Lower leg skin (tissue), 4 donors: ENCODE measurements at places on chromosomes 7 and 10. TPM values are rescaled to one million over a fixed set of nuclear protein-coding genes. Genes with fewer than 3 reads are reported as not detected.

GRCh38 chr7:2522780-2523433 is 3.3 kb downstream of the LFNG start:
- no peak for DNase-seq

The CHCHD2 gene
- total RNA-seq: 287 TPM

GRCh38 chr10:101014966-101015581 is 15.5 kb downstream of the LZTS2 start:
- no peak for DNase-seq

DNA sequence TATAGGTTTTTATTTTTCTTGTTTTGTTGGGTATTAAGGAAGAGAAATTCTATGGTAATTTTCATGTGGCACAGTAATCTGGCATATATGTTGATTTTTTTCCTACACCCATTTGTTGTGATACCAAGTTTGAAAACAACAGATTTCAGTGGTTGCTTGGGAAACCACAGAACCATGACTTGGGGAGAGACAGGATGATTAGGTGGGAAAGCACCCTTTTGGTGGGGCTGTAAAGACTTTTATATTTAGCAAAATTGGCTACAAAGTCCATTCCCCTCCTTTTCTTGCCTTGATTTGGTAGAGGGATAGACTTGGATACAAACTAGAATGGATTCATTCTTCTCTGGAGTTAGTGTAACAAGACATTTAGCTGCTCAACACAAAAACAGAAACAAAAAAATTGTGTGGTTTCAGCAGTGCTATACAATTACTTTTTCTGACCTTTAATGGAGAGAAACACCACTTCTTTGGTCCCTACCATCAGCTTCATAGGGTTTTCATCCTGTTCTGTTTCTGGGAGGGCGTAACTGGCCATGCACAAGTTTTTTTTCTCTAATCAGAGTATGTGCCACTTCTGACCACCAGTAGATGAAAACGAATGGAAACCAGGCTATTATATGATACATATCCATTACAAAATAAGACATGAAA is 52.7 kb downstream of the FIGNL1 start:
- no peak for DNase-seq

- no peak for DNase-seq
Measured at GRCh38 chr7:21704359-21704758, 161.5 kb downstream of the DNAH11 start.

The GJD4 gene
- not detected for total RNA-seq

DNA sequence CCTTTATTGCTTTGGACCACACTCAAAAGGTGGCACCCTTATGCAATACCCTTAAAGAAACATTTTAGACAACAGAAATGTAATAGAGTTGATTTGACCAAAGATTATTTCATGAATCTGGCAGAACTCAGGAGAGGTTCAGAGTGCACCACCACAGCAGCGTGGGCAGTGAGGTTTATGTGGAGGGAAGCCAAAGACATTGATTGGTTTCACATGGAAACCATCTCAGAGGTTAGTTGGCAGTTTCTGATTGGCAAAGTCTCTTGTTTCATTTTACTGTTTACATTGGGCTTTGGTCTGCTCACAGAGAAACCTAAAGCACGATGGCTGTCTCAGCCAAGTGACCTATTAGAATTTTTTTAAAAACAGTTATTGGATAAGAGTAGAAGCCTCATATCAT is 101.3 kb downstream of the SDHAF3 start:
- no peak for DNase-seq
